ENCODE measurements at places on chromosomes 6 and 20. TPM values are rescaled to one million over a fixed set of nuclear protein-coding genes. Genes with fewer than 3 reads are reported as not detected.

Gene SLC17A9
- 2.6 TPM for polyA plus RNA-seq

GRCh38 chr20:36988494-36988966 is 37.0 kb upstream of the SAMHD1 start:
- DNase-seq, result no peak

DNA sequence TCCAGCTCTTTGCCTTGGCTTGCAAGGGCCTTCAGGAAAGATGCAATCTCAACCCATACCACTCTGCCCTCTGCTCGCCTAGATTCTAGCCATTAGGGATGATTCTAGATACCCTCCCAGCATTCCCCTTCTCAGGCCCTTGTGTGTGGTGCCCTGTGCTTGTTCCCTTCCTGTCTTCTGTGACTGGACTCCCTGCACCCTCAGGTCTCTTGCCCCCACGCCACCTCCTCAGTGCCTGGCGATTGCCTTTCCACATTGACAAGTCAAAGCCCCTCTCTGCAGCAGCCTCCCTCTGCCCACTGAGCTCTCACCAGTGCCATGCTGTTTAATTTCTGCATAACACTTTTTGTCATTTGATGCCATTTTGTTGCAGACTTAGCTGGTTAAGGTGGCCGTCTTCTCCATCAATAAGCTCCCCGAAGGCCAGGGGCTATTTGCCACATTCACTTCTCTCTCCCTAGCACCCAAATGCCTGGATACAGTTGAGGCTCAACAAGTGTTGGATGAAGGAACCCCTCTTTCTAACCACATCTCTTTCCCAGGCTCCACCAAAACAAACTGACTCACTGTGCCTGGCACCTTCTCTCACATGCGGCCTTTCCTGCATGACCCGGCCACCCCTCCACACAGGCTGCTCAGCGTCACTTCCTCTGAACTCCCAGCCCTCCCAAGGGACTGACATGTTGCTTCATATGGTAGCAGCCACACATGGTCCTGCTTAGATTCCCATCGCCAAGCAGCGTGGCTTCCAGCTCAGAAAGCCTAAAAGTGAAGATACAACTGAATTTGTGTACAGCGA is 4.6 kb upstream of the TXNDC5 start:
- DNase-seq, result peak; percentile 84

DNA sequence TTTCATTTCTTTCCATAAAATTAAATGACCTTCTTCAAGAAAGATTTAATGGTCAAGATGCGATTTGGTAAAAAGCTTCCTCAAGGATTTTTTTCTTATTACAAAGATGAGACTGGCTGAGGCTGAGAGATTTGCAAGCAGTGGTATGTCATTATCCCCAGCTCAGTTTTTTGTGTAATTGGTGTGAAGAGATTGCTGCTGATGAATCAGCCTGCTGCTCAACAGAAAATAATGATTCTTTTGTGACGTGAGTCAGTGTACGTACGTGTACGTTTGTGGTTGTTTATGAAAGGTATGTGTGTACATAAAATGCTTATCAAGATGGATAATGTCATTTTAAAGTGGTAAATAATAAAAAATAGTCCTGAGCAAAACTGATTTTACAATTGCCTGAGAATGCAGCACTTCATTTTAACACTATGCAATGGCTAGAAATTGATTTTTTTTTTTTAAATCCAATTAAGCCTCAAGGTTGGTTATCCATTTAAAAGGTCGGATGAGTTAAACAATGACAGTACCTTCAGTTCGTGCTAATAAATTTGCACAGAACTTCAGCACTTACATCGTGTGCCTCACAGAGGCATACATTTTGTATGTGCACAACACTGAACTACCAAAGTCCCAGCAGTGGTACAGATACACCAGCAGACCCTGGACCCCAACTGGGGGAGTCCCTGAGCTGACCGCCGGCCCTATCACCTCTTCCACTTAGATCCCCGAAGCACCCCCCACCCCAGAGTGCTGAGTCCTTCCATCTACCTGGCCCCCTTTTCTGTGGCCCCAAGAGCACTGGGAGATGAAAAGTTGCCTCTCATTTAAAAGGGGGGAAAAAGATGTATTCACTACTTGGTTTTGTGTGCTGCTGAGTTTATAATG is 9.7 kb upstream of the NPEPL1 start:
- DNase-seq, result no peak

DNA sequence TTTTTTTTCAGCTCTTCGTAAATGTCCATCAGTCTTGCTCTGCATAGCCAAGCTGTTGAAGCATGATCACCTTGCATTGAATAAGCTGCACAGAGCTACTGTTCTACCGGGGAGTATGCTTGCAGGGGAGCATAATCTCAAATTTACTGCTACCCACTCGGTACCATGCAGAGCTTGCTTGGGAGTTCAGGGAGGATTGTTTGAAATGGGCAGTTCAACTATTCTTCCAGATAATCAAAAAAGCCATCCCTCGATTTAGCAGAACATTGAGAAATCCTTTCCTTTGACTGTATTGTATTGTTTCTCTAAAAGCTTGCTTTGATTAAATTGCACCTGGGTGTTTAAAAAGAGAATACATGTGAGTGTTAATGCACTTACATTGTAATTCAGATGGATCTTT is 332.6 kb downstream of the UTRN start:
- DNase-seq, result no peak

- DNase-seq, result no peak
Observed at GRCh38 chr6:5179917-5180316, 80.8 kb downstream of the LYRM4 start.

GRCh38 chr6:40778196-40778595 is 191.0 kb upstream of the LRFN2 start:
- DNase-seq, result no peak

DNA sequence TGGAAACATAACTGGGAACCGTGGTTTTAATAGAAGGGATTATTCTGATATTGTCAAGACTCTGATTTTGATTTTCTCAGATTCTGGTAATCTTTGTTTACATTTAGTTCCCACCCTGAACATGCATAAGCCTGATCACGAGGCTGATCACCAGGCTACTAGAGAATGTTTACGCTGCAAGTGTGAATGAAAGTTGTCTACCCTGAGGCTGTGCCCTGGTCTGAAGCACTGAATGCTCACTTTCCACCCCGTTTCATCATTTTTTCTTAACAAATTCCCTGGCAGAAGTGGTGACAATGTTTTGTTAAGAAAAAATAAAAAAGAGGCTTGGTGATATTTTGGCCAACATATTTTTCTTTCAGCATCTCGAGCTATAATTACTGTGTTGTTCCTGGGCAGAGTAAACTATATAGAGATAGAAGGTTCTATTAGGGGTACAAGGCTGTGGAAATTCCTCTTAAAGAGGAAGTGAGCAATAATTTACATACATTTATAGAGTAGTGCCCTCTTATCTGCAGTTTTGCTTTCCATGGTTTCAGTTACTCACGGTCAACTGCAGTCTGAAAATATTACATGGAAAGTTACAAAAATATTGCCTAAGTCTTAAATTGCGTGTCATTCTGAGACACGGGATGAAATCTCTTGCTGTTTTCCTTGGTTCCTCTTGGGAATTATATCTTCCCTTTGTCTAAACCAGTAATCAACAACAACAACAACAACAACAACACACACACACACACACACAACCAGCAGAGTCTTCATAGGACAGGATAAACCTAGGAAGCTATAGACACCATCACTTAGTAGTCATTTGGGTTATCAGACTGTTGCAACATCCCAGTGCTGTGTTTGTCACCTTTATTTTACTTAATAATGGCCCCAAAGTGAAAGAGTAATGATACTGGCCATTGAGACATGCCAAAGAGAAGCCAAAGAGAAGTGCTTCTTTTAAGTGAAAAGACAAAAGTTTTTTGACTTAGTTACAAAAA is 566.6 kb upstream of the CITED2 start:
- DNase-seq, result no peak

DNA sequence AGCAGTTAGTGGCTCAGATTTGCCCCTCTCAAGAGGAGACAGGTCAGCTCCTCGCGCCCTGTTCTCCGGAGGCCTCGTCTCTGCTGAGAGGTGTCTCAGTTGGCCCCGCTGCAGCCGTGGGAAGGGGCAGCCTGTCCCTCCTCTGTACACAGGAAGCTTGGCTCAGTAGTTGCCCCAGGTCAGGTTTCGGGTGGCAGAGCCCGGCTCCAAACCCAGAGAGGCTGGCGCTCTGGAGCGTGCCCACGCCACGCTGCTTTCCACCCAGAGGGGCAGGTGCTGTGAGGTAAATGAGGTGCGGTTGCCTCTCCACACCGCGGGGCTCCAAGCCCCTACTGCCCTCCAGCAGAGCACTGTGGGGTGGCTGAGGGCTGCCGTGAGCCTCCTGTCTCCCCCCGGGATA is 16.0 kb downstream of the DYNLT1 start:
- no peak for DNase-seq

Gene NCOA6
- polyA plus RNA-seq, result 22.7 TPM

DNA sequence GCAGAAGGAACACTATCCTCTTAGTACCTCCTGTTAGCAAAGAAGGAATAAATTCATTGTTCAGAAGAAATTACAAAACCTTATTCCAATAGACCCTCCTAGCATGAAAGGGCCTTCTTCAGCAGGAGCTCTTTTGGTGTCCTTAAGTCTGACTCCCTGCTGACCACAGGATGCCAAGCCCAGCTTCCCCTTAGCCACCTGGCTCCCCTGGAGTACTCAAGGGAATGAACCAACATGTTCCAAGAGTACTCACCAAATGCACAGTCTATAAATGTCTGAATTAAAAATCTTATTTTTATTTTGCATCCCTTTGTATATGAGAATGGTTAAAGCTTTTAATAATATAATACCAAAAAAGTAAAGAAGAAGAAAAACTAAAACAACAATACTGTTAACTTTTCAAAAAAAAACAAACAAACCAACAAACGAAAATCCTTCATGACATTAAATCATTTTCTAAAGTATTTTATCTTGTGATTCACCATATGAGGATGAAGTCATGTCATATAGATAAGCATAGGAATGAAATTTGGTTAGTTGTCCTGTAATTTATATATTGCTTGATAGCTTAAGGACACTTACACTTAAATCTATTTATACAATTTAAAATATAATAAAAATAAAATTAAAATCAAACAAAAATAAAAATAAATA is 1355.1 kb downstream of the HACE1 start:
- no peak for DNase-seq

DNA sequence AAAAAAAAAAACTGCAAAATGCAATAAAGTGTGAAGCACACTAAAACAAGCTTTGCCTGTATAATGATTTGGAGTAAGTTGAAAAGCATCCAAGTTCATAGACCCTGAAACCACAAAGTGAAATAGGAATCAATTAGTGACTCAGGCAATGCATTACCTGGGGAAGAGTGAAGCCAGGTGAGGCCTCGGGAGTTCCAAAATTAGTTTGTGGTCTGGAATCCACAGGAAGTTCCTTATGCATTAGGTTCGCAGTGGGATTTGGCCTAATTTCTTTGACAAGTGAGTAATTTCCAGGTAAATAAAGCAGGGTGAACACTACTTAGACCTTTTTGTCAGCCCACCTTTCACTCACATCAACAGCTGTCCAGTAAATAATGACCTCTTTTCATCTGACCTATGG is 490.8 kb downstream of the CBLN4 start:
- DNase-seq, result no peak

DNA sequence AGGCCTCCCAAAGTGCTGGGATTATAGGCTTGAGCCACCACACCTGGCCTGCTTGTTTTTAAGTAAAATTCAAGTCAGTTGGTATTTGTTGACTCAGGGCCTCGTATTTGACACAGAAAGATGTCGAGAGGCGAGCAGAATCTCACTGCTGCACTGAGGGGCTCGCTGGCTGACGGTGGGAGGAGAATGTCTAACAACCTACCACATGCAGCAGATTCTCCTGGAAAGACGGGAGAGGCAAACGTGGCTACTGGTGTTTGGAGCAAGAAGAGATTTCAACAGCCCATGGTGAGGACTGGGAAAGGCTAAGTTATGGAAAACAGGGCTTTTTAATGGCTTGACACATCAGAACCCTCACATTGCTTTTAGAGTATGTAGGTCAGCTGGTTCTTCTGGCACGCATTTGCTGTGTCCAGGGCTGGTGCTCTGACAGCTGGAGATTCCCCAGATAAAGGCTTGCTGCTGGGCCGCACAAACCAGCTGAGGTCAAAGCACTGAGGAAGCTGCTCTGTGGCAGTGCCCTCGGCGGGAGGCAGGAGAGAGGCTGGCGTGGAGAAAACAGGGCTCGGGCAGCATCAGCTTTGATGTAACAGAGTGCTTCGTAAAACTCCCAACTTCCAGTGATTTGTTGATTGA is 84.2 kb upstream of the FRMD1 start:
- DNase-seq, result no peak

Gene FAM162B
- 4.5 TPM for polyA plus RNA-seq

Gene DNAH8
- polyA plus RNA-seq, result not detected

Gene RFX6
- polyA plus RNA-seq, result not detected

- DNase-seq, result no peak
Observed at GRCh38 chr6:107185391-107185970, 70.2 kb upstream of the BEND3 start.

GRCh38 chr20:33176101-33176500 is 8.1 kb downstream of the BPIFA2 start:
- no peak for DNase-seq

DNA sequence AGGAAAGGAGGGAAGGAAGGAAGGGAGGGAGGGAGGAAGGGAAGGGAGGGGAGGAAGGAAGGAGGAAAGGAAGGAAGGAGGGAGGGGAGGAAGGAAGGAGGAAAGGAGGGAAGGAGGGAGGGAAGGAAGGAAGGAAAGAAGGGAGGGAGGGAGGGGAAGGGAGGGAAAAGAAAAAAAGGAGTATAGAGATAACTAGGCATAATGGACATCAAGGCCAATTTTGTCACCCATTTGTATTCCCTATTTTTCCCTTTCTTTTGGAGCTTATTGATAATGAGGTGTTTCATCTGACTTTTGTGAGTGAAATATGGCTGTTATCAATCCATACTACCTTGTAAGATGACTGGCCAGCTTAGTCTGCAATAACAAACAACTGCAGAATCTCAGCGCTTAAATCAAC is 282.0 kb upstream of the FLRT3 start:
- no peak for DNase-seq

DNA sequence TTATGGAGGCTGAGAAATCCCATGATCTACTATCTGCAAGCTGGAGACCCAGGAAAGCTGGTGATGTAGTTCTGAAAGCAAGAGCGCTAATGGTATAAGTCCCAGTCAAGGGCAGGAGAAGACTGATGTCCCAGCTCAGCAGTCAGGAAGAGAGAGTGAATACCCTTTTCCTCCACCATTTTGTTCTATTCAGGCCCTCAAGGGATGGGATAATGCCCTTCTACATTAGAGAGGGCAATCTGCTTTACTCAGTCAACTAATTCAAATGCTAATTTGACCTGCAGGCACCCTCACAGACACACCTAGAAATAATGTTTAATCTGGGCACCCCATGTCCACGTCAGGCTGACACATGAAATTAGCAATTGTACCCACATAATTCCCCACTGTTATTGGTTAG is 10.8 kb upstream of the FYN start:
- no peak for DNase-seq

Gene PPIL4
- polyA plus RNA-seq, result 11.8 TPM

Data from heart left ventricle (tissue), 16 donors.